ENCODE measurements at places on chromosomes 6 and 20. TPM values are rescaled to one million over a fixed set of nuclear protein-coding genes. Genes with fewer than 3 reads are reported as not detected.

Gene SLC22A2
- total RNA-seq = not detected

Gene PTK7
- total RNA-seq = 13.9 TPM

DNA sequence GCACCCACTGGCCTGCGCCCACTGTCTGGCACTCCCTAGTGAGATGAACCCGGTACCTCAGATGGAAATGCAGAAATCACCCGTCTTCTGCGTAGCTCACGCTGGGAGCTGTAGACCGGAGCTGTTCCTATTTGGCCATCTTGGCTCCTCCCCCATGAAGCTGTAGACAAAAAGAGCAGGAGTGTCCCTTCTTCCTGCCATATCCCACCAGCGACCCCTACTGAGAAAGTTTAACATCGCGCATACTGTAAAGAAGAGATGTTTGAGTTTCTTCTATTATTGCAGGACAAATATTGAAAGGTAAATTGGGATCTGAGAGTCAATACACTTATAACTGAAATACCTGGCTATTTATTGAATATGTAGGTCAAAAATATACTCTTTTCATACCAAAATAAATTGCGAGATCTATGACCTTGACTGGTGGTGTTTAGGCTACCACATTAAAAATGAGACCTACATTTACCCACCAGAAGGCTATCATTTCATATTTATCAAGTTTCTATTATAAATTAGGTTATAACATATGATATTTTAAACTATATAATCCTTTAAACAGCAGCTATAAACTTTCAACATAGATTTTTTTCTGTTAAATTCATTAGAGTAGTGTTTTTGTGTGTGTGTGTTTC is 586.3 kb downstream of the HTR1B start:
- DNase-seq = no peak

Gene LAMA4
- 459 TPM for total RNA-seq

- peak; percentile 35 for DNase-seq
These were observed 839.4 kb downstream of the MAFB start for GRCh38 chr20:39849664-39850063.

- no peak for DNase-seq
These were observed 100.8 kb downstream of the MOXD1 start for GRCh38 chr6:132300323-132300949.

DNA sequence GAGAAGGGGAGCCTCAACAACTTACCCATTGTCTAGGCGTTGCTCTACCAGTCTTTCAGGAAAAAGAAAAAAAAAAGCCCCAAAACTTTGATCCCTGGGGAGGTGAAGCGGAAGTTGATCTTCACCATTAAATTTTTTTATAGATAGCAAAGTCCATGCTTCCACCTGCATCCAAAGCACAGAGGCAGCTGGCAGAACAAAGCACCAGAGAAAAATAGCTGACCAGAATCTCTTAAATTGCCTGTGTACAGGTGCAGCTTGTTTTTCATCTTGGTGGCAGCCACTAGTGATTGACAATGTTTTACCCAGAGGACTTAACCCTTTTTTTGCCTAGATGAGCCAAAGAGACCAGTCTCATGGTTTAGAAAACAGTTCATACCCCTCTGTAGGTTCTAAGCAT is 86.0 kb downstream of the MYB start:
- DNase-seq = no peak

- peak; percentile 87 for DNase-seq
These were observed at the start of gene NDUFAF4 for GRCh38 chr6:96897396-96898240. Gene NDUFAF4, minus strand, starts transcription at chr6:96897891. Its CDS starts 90 bp downstream, at chr6:96897801.

DNA sequence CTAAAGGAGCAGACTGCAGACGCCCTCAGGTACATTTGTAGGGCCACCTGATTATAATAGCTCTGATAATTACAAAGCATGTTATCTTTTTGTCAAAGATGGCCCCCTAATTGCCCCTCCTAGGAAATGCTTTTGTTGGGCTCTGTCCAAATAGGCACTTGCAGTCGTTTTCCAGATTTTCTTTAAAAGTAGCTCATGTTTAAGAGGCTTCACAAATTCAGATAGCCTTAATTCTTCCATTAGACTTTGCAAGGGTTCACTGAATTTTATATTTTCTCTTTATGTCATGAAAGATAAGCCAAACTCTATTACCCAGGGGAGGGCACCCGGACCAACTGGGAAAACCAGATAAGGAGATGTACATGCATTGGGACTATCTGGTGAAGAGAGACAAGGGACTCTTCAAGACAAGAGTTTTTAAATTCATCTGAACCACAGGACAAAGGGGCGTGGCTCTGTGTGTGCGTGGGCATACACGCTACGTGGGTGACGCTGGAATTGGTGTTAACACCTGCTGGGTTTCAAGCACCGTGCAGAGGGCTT is 95.6 kb downstream of the TOX2 start:
- no peak for DNase-seq

Gene CLPSL2
- not detected for total RNA-seq

GRCh38 chr6:100456908-100457235 is 7.8 kb downstream of the SIM1 start:
- DNase-seq = no peak
